SK-N-SH treated with all-trans-retinoic acid at 6 μM for 48 hours (cell line): ENCODE measurements at places on chromosomes 7 and 10.

DNA sequence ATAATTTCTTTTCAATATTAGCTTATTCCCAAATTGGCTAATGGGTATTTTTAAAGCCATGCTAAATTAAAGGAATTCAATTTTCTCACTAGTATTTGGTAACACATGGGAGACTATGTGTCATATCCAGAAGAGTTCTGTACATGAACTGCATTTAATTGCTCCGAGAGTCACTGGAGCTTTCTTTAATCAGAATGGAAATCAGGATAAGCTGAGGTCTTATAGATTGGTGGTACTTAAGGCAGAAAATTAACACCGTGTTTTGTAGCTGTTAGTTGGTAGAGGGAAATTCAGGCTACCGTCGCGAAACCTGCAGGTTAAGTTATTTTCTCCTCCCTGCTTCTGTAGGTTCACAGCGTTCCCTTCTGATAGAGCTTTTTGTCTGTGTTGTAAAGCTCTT is at the start of gene WEE2:
TSS of gene WEE2 (plus strand) at position 3 of the 400 bp plus-strand sequence. CDS start 406 bp downstream, outside the sequence.
- no peak for ATAC-seq

DNA sequence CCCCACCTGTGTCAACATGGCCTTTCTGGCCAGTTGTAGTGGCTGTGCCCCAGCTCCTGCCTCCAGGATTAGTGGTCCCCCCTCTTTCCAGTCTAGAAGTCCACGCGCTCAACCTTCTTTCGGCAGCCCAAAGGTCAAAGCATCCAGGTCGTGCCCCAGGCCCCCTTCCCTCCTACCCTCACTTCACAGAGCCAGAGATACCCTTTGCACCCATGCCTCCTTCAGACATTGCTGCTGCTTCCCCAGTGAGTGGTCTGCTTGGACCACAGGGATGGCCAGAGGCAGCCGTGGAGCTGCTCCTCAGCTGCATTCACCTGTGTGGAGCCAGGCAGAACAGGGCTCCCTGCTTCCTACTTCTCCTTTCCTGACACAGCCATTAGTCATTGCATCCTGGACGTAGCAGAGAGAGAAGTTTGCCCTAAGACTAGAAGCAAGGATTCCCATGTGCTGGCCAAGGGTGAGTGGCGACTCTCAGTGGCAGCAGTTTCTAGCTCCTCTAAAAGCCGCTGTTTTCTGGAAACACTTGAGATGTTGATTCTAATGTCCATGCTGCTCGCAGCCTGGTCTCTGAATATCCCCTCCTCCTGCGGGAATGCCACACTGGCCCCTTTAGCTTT is 243.1 kb upstream of the SHH start:
- ATAC-seq = no peak

DNA sequence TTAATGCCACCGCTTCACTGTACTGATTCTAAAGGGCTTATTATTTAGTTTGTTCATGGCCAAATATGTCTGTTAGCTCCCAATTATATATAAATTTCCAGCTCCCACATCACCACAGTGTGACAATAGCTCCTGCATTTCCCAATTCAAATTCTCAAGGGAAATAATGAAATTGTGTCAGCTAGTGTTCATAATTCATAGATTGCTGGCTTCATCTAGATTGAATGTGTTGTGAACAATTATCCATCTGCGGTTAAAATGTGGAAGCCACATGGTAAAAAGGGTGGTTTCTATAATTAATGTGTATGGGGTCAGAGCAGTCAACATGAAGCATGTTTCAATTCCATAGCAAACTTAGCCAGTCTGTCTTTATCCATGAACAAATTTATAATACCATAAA is 154.3 kb downstream of the SEMA3E start:
- ATAC-seq = no peak

DNA sequence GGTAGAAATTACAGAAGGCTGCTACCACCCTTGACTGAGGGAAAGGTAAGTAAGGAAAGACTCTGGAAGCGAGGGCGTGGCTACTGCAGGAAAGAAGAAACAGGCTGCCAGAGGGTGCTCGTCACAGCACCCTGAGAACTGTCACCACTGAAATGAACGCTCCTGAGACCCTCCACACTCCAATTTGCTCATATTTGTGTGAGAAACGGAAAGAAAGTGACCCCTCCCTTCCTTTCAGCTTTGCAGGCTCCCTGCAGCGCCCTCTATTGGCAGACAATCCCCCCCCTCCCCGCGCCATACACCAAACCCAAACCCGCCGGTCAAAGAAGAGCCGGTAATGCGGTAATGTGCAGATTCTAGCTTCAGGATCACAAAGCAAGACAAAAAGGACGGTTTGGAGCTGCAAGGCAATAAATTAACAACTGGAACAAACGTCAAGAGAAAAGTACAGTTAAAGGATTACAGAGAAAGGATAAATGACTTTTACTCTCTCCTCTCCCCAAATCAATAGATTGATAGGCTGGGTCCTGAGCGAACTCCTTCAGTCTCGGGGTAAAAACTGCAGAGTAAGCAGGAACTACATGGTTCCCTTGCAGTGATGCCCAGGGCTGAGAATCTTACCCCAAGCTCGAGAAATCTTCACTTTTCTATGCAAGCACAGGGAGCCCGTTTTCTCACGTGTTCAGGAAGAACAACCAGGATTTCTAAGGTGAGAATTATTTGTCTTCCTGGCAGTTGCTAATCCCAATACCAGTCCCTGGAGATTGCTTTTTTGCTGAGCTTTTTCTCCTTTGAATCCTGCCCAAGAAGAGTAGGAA is 47.6 kb downstream of the STEAP1B start:
- 0 out of 3 replicates have a peak, but pooled peaks have one; percentile 26 for ATAC-seq

GRCh38 chr7:100835903-100836811 is 8.8 kb upstream of the EPHB4 start:
- no peak for ATAC-seq

GRCh38 chr7:37256631-37257030 is 192.0 kb downstream of the ELMO1 start:
- no peak for ATAC-seq

DNA sequence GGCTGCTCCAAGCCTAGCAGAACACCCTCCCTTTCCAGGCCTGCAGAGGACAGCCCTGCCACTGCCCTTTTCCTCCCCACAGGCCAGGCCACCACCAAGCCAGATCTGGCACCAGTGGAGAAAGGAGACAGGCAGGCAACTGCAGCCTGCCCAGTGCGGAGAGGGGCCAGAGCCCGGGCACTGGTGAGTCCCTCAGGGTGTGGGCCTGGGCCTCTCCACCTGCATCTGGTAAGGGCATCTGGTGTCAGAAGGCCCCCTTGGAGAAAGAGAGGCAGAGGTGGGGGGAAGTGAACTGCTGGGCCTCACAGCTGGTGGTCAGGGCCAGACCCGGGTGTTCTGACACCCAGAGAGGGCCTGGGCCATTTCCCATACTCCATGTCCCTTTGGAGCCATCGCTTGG is 27.9 kb downstream of the ZNF783 start:
- no peak for ATAC-seq

- ATAC-seq = no peak
Measured at GRCh38 chr7:150371131-150371995, 2.7 kb downstream of the REPIN1 start.

- no peak for ATAC-seq
Measured at GRCh38 chr7:114242992-114243507, 171.6 kb upstream of the FOXP2 start.

- no peak for ATAC-seq
Measured at GRCh38 chr10:1509011-1509530, 228.3 kb downstream of the ADARB2 start.

GRCh38 chr10:7397049-7398035 is 13.5 kb downstream of the SFMBT2 start:
- ATAC-seq = no peak

- no peak for ATAC-seq
Measured at GRCh38 chr10:76160446-76161300, 729.2 kb downstream of the LRMDA start.
